ENCODE measurements at places on chromosomes 12 and 14.

GRCh38 chr12:122865268-122866231 lies 30.3 kb downstream of the HIP1R start:
- DNase-seq = no peak

DNA sequence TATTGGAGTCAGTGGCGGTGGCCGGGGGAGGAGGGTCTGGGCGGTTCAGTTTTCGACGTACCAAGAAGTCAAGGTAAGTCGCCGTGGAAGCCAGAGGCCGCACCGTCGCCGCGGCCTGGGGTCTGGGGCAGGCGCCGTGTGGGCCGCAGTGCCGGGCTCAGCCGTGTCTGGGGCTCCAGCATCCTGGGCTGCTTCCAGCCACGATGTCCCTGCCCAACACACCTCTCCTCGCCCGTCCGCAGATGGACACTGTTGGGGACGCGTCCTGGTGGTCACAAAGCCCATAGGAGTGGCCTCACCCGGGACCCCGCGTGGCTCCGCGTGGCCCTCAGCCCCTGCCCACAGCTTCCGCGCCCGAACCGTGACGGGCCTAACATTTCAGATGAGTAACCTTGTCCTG lies 59.1 kb downstream of the FBRSL1 start:
- no peak for DNase-seq

DNA sequence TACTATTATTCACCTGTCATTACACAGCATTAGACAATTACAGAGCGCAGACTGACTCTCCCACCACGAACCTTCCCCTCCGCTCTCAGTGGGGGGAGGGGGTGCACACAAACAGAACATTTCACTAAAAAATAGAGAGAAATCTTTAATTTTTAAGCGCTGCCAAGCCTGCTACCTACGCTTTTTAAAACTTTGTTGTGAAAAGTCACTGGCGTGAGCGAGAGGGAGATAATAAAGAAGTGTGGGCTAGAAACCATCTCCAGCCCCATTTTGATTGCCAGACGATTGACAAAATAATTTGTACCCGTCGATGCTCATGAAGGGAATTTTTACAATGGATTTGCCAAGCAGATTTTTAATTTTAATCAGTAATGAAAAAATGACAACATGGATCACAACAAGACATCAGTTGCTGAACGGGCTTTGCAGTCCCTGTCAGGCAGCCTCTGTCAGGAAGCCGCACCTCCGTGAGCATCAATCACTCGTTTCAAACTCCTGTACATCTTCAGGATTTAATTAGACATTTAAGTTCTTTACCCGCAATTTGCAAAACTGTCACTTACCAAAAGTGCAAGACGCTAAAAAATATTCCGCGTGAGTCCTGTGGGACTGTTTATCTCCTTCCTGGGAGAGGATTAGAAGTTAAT lies 209.1 kb downstream of the BCL11B start:
- no peak for DNase-seq

GRCh38 chr14:95256776-95257060 lies 63.0 kb downstream of the CLMN start:
- DNase-seq = no peak

GRCh38 chr14:35146711-35147149 lies 24.4 kb downstream of the PRORP start:
- no peak for DNase-seq

- no peak for DNase-seq
Measured at GRCh38 chr14:72619881-72620280, 274.0 kb downstream of the DPF3 start.

DNA sequence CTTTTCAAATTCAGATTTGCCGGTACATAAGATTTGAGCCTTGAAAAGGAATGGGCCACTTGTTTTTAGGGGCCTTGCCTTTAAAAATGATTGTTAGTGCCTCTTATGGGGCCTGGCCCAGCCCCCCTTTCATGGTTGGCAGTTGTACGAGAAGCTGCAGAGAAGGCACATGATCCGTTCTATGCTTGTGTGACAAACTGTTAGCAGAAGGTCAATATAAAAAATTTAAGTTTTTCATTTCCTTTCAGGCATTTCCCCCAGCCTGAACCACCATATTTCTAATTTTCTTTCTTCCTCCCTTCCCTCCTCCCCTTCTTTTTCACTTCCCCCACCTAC lies 119.1 kb downstream of the PLXNC1 start:
- DNase-seq = no peak

DNA sequence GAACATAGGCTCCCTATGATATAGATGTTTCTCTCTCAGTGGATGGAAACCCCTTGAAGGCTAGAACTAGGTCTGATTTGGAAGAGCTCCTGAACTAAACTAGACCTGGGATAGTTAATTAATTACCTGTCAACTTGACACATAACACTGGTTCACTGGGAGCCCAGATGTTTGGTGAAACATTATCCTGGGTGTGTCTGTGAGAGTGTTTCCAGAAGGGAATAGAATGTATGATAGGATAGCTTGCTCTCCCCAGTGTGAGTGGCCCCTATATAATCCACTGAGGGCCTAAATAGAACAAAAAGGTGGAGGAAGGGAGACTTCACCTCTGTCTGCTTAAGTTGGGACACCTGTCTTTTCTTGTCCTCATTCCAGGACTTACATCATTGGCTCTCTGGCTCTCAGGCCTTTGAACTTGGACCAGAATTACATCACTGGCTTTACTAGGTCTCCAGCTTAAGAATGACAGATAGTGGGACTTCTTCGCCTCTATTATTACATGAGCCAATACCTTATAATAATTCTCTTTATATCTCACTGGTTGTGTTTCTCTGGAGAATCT lies 194.1 kb downstream of the KTN1 start:
- no peak for DNase-seq

DNA sequence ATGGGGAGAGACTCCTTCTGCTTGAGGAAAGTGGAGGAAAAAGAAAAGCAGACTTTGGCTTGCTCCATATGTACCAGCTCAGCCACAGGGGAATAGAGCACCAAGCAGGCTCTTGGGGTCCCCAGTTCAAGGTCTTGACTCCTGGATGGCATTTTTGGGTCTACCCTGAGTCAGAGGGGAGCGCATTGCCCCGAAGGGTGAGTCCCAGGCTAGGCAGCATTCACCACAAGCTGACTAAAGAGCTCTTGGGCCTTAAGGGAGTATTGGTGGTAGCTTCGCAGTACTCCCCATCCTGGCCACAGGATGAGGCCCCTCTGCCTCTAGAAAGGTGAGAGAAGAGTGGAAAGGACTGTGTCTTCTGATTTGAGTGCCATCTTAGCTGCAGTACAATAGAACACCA lies 19.8 kb upstream of the UNC79 start:
- no peak for DNase-seq

DNA sequence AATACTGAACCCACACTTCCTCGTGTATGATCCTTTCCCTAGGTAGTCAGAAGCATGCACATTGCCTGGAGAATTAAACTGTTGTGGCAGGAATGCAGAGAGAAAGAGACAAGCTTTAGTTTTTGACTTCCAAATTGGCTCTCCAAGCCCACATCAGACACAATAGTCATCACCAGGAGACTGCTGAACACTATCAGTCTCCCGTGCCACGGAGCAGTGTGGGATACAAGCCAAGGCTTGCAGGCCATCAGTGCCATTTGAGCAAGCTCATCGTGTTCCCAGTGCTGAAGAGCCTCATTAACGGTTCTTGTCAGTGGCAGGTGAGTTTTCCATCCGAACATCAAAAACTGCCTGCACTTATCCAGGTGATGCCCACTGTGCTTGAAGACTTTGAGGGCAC lies 410.8 kb downstream of the NAV3 start:
- DNase-seq = no peak

- no peak for DNase-seq
Measured at GRCh38 chr14:71050227-71050823, 143.1 kb downstream of the PCNX1 start.

DNA sequence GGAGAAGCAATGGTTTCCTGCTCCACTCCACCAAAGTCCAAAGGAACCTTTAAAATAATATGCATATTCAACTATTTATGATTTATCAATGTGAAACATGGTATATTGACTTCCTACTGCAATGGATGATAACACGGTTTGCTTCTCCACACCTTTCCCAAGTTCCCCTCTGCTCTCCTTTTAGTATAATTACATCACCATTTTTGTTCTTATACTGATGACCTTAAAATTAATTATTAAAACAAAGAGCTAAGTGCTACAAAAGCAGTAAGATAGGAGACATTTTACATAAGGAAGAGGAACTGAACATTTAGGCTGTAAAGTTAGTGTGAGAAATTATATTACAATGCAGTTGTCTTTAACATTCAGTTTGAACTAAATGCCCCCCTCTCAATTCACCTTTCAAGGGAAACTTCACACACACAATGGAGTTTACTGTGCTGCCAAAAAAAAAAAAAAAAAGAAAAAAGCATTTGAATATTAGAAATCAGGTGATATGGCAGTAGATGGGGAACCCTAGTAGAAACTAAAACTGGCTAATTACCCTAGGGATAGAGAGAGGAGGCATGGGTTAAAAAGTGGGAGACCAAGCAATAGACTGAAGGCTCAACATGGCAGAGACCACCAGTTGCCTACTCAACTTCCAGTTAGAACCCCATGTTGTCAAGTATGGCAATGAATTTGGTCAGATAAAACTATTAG lies 37.1 kb upstream of the STK38L start:
- no peak for DNase-seq

DNA sequence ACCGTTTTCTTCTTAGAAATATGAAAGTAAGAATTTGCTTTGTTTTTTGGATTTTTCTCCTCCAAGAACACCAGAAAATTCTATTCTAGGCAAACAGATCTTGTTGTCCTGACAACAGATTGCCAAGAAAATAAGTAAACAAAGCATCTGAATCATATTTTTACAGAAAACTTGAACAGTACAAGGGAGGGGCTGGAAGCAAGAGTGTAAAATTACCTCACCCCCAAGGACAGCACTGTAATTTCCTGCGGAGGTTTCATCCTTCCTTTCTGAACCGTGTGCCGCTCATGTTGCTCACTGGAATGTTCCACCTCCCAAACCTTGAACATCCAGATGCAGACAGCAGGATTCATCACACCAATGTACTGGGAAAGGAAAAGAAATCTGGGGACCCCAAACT lies 5.4 kb upstream of the CAMKK2 start:
- no peak for DNase-seq

DNA sequence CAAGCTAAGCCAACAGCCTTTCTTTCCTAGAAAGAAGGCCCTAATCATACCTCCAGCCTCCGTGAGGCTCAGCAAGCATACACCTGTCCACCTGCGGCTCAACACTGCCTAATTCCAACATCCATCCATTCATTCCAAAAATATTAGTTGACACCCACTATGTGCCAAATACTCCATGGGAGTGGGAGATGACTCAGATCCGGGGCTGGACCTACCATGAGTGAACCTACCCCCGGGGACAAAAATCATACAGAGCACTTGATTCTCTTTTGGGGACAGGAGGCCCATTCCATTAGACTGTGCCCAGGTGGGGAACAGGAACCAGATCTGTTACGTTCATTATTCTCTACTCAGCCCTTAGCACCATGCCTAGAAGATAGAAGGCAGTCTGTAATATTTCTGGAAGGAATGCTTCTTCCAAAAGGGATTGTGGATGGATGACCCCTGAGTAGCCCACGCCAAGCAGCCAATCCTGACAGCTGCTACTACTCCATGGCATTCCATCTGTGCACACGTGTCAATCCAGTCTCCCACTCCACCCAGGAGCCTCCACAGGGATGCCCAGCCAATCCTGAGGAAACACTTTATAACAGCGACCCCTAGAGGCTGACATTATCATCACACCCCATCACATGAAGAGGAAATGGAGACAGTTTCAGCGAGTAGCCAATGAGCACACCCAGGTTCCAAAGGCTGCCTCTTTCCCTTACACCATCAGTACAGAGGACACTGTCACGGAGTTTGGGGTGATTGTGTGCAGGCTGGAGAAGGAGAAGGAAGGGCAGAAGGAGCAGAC lies 170.7 kb downstream of the ESRRB start:
- no peak for DNase-seq

GRCh38 chr12:94813314-94813713 lies 163.0 kb upstream of the TMCC3 start:
- DNase-seq = no peak

DNA sequence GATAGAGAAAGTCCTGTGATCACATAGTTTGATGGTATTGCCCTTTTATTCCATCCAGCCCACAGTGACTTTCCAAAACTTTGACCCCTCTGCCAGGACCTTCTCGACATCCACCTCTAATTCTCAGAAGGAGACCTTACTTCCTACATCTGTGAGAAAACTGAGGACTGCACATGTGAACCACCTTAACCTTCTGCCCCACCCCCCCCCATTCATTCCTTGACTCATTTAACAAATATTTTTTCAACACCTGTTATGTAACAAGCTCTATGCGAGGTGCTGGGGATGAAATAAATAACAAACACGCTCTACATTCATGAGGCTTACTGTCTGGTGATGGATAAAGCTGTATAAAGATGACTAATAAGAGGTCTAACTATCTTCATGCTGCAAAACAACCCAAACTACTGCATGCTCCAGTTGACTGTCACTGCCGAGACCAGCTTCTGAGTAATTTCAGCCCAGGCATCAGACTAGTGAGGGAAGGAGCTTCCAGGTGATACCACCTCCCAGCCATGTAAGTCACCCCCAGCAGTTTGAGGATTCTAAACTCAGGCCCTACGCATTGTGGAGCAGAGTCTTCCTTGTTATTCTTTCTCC lies 1.9 kb upstream of the HAL start:
- no peak for DNase-seq

GRCh38 chr14:105425823-105426247 lies 6.2 kb downstream of the MTA1 start:
- no peak for DNase-seq

DNA sequence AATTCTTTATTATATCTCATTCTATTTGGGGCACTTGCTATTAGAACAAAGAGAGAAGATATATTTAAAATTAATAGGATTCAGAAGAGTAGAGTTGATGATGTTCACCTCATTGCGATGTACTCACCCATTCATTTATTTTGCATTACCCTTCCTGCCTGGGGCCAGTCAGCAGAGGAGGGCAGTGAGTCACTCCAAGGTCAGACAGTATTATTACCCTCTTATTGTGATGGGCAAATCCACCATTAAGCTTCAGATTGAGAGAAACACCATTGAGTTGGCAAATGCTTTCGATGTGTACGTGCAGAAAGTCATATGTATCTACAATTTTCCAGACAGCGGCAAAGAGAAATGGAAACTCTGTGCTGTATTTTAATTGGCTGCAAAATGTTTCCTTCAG lies 134.2 kb downstream of the BICD1 start:
- DNase-seq = no peak

GRCh38 chr12:131105351-131105735 lies 151.6 kb downstream of the ADGRD1 start:
- DNase-seq = no peak

- no peak for DNase-seq
Measured at GRCh38 chr12:75876832-75877762, 154.5 kb downstream of the PHLDA1 start.
